GM12878 (cell line): ENCODE measurements at places on chromosomes 3 and 15.

DNA sequence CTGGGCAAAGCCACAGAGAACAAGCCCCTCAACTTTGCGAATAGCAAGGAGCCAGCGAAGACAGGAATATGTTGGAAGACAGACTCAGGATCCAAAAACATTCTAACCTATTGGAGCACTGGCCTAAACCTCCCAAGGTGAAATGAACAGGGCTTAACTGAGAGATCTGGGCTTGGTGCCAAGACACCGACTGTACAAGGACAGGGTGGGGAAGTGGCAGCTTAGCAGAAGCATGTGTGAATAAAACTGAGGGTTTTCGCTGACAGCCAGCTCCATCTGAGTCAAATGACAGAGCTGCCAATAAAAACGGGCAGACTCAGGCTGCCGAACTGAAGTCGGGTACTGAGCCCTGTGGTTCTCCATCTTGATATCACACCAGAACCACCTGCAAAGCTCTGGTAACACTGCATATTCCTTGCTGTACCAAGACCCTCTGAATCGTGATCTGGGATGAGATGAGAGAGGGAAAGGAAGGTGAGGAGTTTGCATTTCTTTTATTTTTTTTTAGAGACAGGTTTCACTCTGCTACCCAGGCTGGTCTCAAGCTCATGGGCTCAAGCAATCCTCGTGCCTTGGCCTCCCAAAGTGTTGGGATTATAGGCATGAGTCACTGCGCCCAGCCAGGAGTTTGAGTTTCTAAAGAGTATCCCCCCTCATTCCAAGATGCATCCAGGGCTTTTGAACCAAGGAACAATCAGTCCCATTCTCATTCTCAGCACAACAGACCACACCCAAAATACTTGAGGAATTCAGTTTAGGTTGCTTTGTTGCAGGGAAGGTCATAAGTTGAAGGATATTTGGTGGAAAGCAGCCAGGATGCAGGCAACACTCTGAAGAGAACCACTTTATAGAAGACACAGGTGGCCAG, 6.0 kb upstream of the PLCB2 start:
- H3K36me3 ChIP-seq: no peaks in the 10 kb centered on the region
- no peak overlapping the region for H3K27ac ChIP-seq
- no peak for DNase-seq
- H3K27me3 ChIP-seq: no peaks in the 10 kb centered on the region; the same call in 1 of the 2 replicates

- H3K4me3 ChIP-seq: no peak overlapping the region
- DNase-seq: no peak
- no peaks in the 10 kb centered on the region for H3K27me3 ChIP-seq
- H3K36me3 ChIP-seq: no peaks in the 10 kb centered on the region
- no peaks in the 10 kb centered on the region for H3K4me1 ChIP-seq
These were observed 490.4 kb upstream of the CFAP20DC start for GRCh38 chr3:59540241-59540640.

DNA sequence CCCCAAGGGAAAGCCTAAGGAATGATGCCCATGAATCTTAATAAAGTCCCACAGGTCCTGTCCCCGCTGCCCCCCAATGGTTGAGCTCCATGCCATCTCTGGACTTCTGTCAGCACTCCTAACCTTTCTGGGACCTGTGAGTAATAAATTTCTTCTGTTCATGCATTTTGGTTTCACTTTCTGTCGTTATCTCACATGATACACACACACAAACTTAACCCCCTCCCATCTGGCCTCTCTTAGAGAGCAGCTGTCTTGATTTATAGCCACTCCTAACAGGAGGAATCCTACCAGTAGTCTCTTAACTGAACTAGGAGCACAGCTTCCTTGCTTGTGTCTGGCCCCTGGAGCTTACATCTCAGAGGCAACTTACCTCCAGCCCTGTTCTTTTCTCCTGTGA, 82.7 kb upstream of the SELENOK start:
- no peaks in the 10 kb centered on the region for H3K27me3 ChIP-seq
- H3K27ac ChIP-seq: no peak overlapping the region
- no peak for DNase-seq
- no peaks in the 10 kb centered on the region for H3K36me3 ChIP-seq
- H3K4me3 ChIP-seq: no peak overlapping the region

GRCh38 chr3:5186089-5186857, 1.2 kb upstream of the EDEM1 start:
- H3K4me3 ChIP-seq: peak overlapping the region; percentile 82
- no peak for DNase-seq
- H3K4me1 ChIP-seq: peaks cover 38% of the 10 kb centered on the region
- H3K27me3 ChIP-seq: no peaks in the 10 kb centered on the region

DNA sequence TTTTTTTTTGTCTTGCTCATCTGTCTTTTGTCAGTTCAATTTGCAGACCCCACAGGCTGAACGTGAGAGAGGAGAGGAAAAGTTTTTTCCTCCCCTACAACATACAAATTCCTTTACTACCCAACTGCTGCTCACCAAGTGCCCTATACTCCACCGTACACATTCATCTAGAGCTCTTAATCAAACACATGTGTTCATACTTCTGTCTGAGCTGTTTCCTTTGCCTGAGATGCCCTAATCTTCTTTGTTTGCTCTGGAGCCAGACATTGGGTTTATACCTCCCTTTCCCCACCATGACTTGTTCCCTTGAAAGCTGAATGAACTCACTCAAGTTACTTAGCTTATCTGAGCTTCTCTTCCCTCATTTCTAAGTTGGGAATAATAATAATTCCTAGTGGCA, 122.7 kb upstream of the RASGRP1 start:
- H3K36me3 ChIP-seq: no peaks in the 10 kb centered on the region
- H3K4me3 ChIP-seq: no peak overlapping the region
- DNase-seq: no peak
- no peak overlapping the region for H3K27ac ChIP-seq

DNA sequence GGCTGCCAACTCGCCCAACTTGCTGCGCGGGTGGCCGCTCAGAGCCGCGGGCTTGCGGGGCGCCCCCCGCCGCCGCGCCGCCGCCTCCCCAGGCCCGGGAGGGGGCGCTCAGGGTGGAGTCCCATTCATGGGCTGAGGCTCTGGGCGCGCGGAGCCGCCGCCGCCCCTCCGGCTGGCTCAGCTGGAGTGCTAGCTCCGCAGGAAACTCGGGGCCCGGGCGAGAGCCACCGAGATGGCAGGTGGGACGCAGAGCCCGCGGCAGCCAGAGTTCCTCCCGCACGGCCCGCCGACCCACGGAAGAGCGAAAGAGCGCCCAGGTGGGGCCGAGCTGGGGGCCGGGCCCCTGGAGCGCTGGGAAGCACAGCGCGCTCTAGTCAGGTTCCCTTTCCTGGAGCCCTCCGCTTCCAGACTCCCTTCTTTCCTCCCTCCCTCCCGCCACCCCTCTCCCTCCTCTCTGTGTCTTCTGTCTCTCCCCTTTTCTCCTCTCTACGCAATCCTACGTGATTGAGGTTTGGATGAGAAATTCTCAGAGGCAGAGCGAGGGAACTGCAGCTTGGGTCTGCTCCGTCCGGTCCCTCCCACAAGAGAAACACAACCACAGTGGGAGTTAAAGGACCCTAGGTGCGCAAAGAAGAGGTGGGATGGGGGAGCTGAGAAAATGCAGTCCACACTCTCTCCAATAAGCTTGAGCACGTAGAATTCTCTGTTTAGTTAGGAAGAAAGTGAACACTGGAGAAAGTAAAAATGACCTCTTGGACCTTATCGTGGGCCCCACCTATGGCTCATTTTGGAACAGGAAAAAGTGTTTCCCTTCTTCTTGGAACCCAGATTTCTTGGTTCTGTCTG, 317.3 kb downstream of the FGF12 start:
- no peak for DNase-seq
- H3K27ac ChIP-seq: no peak overlapping the region
- H3K36me3 ChIP-seq: no peaks in the 10 kb centered on the region
- peaks cover 11% of the 10 kb centered on the region for H3K27me3 ChIP-seq
- H3K4me1 ChIP-seq: no peaks in the 10 kb centered on the region

DNA sequence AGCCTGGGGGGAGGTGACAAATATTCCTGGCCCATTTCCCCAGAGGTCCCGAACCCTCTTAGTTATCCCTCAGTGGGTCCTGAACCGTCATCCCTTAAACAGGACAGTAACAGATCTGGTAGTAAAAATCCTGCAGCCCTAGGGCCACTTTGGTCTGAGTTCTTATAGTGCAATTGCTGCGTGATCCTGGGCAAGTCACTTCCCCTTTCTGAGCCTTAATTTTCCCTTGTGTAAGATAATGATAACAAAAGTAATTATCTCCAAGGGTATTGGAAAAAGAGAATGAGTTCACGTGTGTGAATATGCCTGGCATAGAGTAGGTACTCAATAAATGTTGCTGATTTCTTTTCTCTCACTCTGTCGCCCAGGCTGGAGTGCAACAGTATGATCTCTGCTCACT, 2.9 kb upstream of the JAGN1 start:
- H3K27ac ChIP-seq: no peak overlapping the region
- H3K27me3 ChIP-seq: no peaks in the 10 kb centered on the region
- DNase-seq: no peak
- H3K4me1 ChIP-seq: no peaks in the 10 kb centered on the region

- no peaks in the 10 kb centered on the region for H3K4me1 ChIP-seq
- no peak overlapping the region for H3K27ac ChIP-seq
- H3K4me3 ChIP-seq: no peak overlapping the region
- no peak for DNase-seq
- no peaks in the 10 kb centered on the region for H3K36me3 ChIP-seq
- H3K27me3 ChIP-seq: no peaks in the 10 kb centered on the region
These were observed 28.6 kb upstream of the LMCD1 start for GRCh38 chr3:8473029-8473428.

- no peak for DNase-seq
- H3K4me1 ChIP-seq: no peaks in the 10 kb centered on the region
- no peak overlapping the region for H3K27ac ChIP-seq
- no peak overlapping the region for H3K4me3 ChIP-seq
- no peaks in the 10 kb centered on the region for H3K27me3 ChIP-seq
These were observed 155.0 kb downstream of the NLGN1 start for GRCh38 chr3:173552526-173552925.

DNA sequence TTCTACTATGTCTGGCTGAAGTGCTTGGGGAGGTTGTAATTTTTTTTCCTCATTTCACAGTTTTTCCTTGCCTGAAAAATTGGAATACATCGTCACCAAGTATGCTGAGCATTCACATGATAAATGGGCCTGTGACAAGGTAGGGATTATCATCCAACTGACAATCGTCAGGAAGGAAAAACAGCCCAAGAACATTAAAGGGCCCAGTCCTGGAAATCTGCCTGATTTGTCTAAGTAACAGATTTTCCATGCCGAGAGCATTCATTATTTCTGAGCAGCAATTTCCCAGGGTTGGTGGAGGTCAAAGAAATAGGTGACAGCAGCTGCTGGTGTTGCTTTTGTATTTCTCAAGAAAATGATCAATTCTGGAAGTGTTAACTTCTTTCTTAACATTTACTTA, 226.0 kb upstream of the CHRM5 start:
- H3K27ac ChIP-seq: no peak overlapping the region
- no peaks in the 10 kb centered on the region for H3K36me3 ChIP-seq
- no peak overlapping the region for H3K4me3 ChIP-seq
- no peaks in the 10 kb centered on the region for H3K27me3 ChIP-seq

- no peak overlapping the region for H3K27ac ChIP-seq
- no peaks in the 10 kb centered on the region for H3K27me3 ChIP-seq
- H3K36me3 ChIP-seq: no peaks in the 10 kb centered on the region
- DNase-seq: no peak
These were observed 21.2 kb downstream of the IGSF10 start for GRCh38 chr3:151439652-151440125.

GRCh38 chr3:163672954-163673353, 1405.3 kb downstream of the SI start:
- H3K27me3 ChIP-seq: no peaks in the 10 kb centered on the region
- DNase-seq: no peak
- H3K36me3 ChIP-seq: no peaks in the 10 kb centered on the region
- no peak overlapping the region for H3K4me3 ChIP-seq
- H3K27ac ChIP-seq: no peak overlapping the region

GRCh38 chr3:32153414-32154204, 47.2 kb downstream of the GPD1L start:
- H3K27ac ChIP-seq: no peak overlapping the region
- H3K27me3 ChIP-seq: no peaks in the 10 kb centered on the region
- no peak for DNase-seq
- no peaks in the 10 kb centered on the region for H3K4me1 ChIP-seq
- H3K36me3 ChIP-seq: no peaks in the 10 kb centered on the region

- H3K27me3 ChIP-seq: no peaks in the 10 kb centered on the region
- H3K27ac ChIP-seq: no peak overlapping the region
- no peak overlapping the region for H3K4me3 ChIP-seq
- no peaks in the 10 kb centered on the region for H3K36me3 ChIP-seq
- no peaks in the 10 kb centered on the region for H3K4me1 ChIP-seq
These were observed 3.3 kb upstream of the CCDC54 start for GRCh38 chr3:107373896-107374295.

- no peaks in the 10 kb centered on the region for H3K27me3 ChIP-seq
- no peak overlapping the region for H3K4me3 ChIP-seq
- H3K27ac ChIP-seq: no peak overlapping the region
- no peaks in the 10 kb centered on the region for H3K36me3 ChIP-seq
These were observed 50.1 kb upstream of the MCF2L2 start for GRCh38 chr3:183478501-183478900.

DNA sequence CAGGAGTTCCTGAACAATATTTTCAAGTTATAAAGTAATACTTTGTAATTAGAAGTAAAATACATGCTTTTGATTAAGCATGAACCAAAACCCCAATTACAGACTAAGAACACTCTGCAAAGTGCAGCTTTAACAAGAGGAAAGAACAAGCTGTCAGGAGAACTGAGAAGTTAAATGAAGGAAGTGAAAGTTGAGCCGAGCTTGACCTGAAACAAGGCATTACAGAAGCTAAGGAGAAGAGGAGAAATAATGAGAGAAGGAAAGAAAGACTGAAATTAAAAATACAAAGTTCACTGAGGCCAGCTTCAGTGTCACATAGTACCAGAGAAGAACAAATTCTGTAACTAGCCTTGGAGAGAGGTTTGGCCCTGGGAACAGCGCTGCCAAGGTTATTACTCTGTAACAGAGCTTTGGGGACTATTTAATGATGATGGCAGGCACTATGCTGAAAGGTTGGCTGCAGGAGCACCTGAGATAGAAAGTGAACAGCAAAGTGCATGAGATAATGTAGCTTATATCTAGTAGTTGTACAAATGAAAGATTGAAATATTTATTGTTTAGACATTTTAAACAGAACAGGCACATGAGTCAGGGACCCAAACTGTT, 241.9 kb upstream of the PEX5L start:
- DNase-seq: peak; percentile 63
- no peak overlapping the region for H3K4me3 ChIP-seq
- peak overlapping the region; percentile 29; the same call in 1 of the 2 replicates for H3K27ac ChIP-seq
- peaks cover 17% of the 10 kb centered on the region for H3K4me1 ChIP-seq
- H3K27me3 ChIP-seq: no peaks in the 10 kb centered on the region
- no peaks in the 10 kb centered on the region for H3K36me3 ChIP-seq

DNA sequence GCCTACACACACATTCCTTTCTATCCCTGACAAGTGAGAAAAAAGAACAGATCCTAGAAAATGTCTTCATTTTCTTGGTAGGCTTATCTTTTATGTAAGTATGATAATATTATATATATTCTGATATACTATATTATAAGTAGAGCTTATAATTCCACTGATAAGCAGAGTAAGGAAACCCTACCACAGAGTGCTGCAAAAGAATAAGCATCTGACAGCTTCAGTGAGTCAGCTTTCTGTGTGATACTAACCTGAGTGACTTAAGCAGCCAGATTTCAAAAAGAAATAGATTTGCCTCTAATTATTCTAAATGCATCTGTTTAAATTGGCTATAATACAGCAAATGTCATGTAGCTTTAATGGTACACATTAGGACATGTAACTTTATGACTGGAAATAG, 656.0 kb downstream of the MCTP2 start:
- no peak overlapping the region for H3K27ac ChIP-seq
- no peaks in the 10 kb centered on the region for H3K4me1 ChIP-seq
- H3K4me3 ChIP-seq: no peak overlapping the region

GRCh38 chr3:190581041-190581541, 67.2 kb downstream of the IL1RAP start:
- no peak for DNase-seq
- H3K27me3 ChIP-seq: no peaks in the 10 kb centered on the region
- H3K36me3 ChIP-seq: no peaks in the 10 kb centered on the region
- no peaks in the 10 kb centered on the region for H3K4me1 ChIP-seq
